ENCODE measurements at places on chromosomes 7 and 10.

DNA sequence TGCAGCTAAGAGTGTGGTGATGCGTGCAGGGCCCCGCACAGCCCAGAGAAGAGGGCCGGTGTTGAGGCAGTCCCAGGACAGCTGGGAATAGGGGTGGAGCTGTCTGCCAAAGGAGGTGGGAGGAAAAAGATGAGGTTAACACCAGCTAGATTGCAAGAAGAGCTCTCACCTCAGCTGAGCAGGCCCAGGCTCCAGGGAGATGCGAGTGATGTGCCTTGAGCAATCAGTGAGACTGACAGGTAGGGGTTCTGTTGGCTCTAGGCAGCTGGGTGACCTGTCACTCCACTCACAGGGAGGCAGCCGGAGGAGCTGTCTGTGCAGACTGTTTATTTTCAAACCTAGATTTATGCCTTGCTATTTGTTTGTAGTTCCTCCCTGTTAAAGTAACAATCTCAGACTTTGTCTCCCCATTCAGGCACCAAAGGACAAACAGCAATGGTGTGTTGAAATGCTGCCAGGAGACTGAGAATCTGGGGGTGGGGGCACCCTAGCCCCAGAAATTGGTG lies 205.1 kb upstream of the CXCL12 start:
- no peak for DNase-seq

DNA sequence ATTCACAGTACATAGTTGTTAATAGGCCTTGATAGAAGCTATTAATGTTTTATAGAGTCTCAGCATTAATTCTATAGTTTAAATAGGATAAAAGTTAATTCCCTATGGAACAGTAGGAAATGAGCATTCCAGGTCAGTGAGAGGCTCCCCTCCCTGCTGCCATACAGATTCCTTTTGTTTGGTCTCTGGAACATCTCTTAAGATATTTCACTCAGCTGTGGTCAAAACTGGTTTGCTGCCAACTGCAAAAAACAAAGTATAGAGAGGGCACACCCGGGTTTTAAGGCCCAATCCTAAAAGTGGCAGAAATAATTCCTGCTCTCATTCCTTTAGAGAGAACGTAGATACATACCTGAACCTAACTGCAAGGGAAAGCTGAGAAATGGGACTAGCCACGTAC lies 51.3 kb downstream of the MDFIC start:
- DNase-seq = no peak

- DNase-seq = no peak
Measured at GRCh38 chr7:40474790-40475680, 340.2 kb downstream of the SUGCT start.

- DNase-seq = no peak
Measured at GRCh38 chr10:94286901-94287300, 75.8 kb downstream of the NOC3L start.

DNA sequence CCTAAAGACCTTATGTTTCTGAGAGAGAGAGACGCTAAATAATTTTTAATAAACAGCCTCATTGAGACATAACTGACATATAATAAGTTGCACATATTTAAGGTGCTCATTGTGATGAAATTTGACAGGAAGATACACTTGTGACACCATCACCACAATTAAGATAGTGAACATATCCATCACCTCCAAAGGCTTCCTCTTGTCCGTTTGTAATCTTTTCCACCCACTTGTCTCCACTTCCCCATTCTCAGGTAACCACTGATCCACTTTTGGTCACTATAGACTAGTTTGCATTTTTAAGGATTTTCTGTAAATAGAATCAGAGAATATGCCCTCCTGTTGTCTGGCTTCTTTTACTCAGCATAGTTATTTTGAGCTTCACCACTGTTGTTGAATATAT lies 195.1 kb upstream of the WDR11 start:
- DNase-seq = no peak

DNA sequence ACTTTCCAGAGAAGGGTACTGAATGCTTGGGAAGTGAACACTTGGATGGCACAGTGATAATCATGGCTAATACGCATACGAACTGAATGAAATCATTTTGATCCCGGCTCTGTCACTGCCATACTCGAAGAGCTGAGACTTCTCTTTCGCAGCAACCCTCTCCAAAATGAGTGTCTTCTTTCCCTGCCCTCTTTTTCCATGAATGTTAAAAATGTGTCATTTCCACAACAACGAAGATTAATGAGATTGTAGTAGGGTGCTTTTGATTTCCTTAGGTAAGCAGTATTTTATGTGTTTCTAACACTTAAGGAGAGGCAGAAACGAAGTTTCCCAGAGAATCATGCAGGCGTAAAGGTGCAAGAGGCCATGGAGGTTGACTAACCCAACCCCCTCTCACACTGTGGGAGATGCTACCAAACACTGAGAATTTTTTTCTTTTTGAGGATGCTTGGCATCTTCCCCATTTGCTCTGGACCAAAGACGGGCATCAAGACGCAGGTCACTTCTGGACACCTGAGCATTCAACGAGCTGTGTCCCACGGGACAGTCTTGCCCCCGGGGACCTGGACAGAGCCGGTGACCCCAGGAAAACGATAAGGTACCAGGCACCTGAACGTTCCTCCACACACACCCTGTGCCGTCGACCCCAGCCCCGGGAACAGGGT lies 823 bp downstream of the COPG2 start:
- peak; percentile 16 for DNase-seq

- DNase-seq = no peak
Measured at GRCh38 chr7:32385316-32385956, 104.7 kb downstream of the LSM5 start.

- DNase-seq = peak; percentile 98
Measured at GRCh38 chr7:69962186-69963065, 364.2 kb downstream of the AUTS2 start.

GRCh38 chr10:6713716-6714115 lies 133.6 kb upstream of the PRKCQ start:
- DNase-seq = no peak

- DNase-seq = no peak
Measured at GRCh38 chr10:108632144-108632543, 1291.2 kb downstream of the XPNPEP1 start.

DNA sequence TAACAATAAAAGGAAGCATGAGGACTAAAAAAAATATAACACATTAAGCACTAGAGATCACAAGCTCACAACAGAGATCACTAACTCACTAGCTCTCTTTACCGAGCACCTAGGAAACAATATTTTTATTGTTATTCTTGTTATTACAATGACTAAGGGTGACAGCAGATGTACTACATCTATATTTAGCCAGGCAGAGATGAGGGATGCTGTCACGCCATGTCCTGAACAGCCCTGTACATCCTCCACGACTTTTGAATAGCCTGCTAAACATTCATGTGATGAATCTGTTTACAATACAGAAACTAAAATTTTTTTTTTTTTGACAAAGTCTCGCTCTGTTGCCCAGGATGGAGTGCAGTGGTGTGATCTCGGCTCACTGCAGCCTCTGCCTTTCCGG lies 22.7 kb downstream of the FAM133B start:
- DNase-seq = no peak

GRCh38 chr10:110802090-110802489 lies 69.6 kb upstream of the PDCD4 start:
- DNase-seq = no peak

DNA sequence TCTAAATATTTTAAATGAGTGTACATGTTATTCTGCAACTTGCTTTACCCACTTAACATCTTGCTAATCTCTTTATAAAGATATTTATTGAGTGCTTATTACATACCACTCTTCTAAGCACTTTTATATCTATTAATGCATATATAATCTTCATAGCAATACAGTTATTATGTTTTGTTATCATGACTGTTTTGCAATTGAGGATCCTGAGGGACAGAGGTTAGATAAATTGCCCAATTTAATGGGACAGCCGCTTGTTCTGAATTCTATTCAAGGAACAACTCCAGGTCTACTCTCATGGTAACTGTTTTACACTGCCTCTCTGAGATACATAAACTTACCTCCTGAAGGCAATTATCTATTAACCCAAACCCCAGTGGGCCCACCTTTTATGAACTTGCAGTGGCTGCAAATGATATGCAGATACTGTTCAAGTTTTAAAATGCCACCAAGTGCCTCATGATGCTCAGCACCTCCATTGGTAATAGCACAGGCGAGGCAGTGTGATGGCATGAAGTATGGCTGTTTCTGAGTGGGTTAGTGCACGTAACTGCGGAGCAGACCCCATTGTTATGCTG lies 60.5 kb downstream of the PON1 start:
- DNase-seq = no peak

- DNase-seq = no peak
Measured at GRCh38 chr10:124694481-124695220, 49.5 kb downstream of the FAM53B start.

DNA sequence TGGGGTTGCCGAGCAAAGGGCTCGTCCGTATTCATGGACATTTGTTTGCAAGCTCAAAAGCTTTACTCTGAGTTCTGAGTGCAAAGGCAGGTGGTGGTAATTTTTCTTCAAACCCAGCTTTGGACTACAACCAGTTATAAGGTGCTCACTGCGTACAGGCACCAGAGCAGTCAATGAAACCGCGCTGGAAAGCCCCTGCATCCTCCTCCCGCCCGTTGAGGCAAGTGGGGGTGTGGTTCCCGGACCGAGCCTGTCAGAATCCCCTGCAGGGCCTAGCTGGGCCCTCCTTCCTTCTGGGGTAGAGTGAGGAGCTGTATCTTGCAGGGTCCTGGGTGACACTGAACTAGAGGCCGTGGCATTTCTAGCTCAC lies 22.3 kb downstream of the AMZ1 start:
- no peak for DNase-seq

- no peak for DNase-seq
Measured at GRCh38 chr10:88582806-88583583, at the start of gene RNLS. Gene RNLS, minus strand, starts transcription at chr10:88583318.

- no peak for DNase-seq
Measured at GRCh38 chr7:44995555-44996493, 4.2 kb upstream of the CCM2 start.

DNA sequence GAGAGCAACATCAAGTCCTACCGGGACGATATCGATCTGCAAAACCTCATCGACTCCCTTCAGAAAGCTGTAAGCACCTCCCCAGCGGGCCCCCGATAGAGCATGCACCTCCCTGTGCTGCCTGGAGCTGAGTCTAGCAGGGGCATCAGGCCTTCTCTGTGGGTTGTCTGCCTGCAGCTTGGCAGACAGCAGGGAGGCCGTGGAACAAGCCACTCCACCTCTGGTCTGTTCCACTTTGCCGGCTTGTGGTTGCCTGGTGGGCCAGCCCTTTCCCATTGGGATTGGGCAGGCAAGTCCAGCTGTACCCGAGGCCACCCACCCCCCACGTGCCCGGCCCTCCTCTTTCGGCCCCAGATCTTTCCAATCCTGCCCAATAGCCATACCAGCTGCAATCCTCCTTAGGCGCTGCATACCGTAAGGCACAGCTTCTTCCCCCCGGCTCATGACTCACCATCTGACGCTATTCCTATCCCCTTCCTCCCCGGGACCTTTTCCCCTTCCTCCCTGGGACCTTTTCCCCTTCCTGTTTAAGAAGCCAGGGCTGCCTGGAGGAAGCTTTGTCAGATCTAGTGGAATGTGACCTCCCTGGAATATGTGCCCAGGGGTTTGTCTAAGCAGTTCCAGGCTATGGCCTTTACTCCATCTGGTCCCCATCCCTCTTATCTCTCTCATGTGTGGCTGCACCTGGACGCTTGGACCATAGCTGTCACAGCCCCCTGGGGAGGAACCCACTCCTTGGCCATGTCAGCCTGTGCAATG lies 28.1 kb upstream of the SH2D4B start:
- no peak for DNase-seq

DNA sequence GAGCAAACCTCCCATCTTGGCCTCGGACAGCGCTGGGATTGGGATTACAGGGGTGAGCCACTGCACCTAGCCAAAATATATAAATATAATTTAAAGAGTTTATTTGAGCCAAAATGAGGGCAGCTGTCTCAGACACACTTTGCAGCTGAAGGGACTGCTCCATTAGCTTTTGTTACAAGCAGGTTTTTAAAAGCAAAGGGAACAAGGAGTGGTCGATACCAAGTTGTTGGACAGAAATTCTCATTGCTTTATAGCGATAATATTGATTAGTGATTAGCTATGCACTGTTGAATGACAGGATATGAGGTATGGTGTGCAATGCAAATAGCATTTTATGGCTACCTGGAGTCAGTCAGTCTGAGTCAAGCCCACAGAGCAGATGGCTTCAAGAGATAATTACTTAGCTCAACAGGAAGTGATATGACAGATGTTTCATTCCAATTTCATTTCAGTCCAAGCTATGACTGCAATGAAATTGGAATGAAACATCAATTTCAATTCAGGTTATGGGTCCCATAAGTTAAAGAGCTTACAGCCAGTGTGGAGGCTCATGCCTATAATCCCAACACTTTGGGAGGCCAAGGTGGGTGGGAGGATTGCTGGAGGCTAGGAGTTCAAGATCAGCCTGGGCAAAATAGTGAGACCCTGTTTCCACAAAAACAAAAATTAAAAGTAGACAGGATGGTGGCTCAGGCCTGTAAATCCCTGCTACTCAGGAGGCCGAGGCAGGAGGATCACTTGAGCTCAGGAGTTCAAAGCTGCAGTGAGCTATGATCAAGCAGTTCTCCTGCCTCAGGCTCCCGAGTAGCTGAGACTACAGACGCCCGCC lies 23.1 kb downstream of the TYW1 start:
- DNase-seq = no peak

GRCh38 chr10:133315847-133316246 lies 7.1 kb downstream of the ZNF511 start:
- DNase-seq = no peak

DNA sequence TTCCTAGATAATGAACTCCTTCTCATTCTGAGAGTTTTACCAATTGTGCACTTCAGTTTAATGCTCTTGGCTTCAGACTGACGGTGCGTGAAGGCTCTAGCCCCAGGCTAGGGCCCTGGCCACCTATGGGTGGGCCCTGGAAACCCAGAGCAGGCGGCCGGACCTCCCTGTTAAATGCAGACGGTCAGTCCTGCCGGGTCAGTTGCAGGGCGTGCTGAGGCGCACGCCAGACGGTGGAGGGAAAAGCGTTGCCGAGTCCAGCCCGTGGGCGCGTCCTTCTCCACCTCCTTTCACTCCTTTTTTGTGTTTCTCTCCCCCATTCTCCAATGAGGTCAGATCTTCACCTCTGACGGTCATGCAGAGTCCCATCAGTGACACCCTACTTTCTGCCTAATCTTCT lies 2.3 kb downstream of the DPYSL4 start:
- no peak for DNase-seq

DNA sequence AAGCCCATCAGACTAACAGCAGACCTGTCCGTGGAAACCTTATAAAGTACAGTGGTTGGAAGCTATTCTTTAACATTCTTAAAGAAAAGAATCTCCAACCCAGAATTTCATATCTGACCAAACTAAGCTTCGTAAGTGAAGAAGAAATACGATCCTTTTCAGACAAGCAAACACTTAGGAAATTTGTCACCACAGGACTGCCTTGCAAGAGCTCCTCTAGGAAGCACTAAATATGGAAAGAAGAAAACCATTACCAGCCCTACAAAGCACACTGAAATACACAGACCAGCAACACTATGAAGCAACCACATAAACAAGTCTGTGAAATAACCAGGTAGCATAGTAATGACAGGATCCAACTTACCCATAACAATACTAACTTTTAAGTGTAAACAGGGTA lies 177.7 kb upstream of the PRSS1 start:
- DNase-seq = no peak

DNA sequence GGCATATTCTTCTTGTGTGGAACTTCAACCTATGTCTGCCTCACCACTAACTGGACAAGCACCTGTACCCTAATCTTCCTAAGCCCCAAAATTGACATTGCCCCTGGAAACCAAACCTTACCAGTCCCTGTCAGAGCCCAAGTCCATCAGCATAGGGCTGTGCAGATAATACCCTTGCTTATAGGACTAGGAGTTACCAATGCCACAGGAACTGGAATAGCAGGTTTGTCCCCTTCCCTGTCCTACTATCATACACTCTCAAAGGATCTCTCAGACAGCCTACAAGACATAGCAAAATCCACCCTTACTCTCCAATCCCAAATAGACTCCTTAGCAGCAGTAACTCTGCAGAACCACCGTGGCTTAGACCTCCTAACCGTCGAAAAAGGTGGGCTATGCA lies 19.8 kb downstream of the ZNF107 start:
- no peak for DNase-seq
